Activated naive CD4-positive, alpha-beta T cell treated with anti-CD3 and anti-CD28 coated beads, Interleukin-2, amount 10 ng/mL, durations not matched to agents 5 hours and 36 hours (primary cell): ENCODE measurements at places on chromosomes 1 and 21. TPM values are rescaled to one million over a fixed set of nuclear protein-coding genes. Genes with fewer than 3 reads are reported as not detected.

FCAMR gene
- total RNA-seq: not detected

C4BPA gene
- total RNA-seq: not detected

SLC26A9 gene
- total RNA-seq: not detected

HES3 gene
- not detected for total RNA-seq

GBP4 gene
- 80.9 TPM for total RNA-seq

CFAP141 gene
- not detected for total RNA-seq

ETNK2 gene
- total RNA-seq: not detected

CELA3A gene
- total RNA-seq: not detected

ZBTB8OS gene
- total RNA-seq: 49.9 TPM

MTFR1L gene
- 45.6 TPM for total RNA-seq

NCMAP gene
- total RNA-seq: not detected

BLACAT1 gene
- total RNA-seq: 0.30 TPM

CYP2J2 gene
- total RNA-seq: 1.3 TPM

SLC1A7 gene
- total RNA-seq: not detected

MAP1LC3C gene
- total RNA-seq: not detected

MYBPHL gene
- not detected for total RNA-seq

CHI3L1 gene
- not detected for total RNA-seq

ERICH3 gene
- not detected for total RNA-seq

TINAGL1 gene
- total RNA-seq: not detected

OR6F1 gene
- not detected for total RNA-seq
